ENCODE measurements at places on chromosomes 5 and 9. TPM values are rescaled to one million over a fixed set of nuclear protein-coding genes. Genes with fewer than 3 reads are reported as not detected.
A peak's percentile ranks its signal among the peaks of the same experiment; 100 is the strongest.

GRCh38 chr5:158275511-158275910 is 416.6 kb upstream of the CLINT1 start:
- no peak for ATAC-seq

Gene NFIB
- total RNA-seq: 61.0 TPM

- no peak for ATAC-seq
Observed at GRCh38 chr9:118993965-118994364, 375.3 kb downstream of the BRINP1 start.

- no peak for ATAC-seq
Observed at GRCh38 chr5:58974083-58974482, 391.2 kb downstream of the RAB3C start.

GRCh38 chr9:69122082-69122548 is 52.0 kb upstream of the TJP2 start:
- ATAC-seq: peak; percentile 76

DNA sequence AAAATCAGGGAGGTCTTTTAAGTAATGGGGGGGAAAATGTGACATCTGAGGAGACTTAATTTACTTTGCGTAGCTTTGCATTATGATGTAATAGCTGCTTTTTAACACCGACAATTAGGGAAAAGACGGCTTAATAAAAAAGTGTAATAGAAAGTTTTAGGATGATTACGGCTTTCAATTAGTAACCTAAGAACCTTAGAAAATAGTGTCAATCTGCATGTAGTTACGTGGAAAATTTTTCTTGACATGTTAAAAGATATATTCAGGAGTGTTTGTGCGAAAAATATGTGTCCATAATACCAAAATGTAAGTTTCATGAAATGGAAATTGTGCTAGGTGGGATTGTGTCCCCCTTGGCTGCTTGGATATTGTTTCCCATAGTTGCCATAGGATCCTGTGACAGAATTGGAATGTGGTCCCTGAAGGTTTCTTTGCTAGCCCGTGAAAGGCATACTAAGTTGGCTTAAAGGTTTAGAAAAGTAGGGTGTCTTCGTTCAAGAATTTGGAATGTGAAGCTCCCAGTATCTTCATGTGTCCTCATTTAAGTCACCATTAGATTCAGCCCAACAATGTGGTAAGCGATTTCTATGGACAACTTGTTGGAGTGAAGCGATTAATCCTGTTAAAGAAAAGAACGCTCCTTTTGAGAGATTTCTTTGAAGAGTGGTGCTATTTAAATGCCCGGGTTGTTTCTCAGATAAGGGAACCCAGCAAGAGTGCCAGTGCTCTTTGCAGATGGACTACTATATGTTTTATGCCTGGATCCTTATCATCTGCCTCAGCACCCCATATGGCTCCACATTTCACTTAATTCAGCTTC is 2.0 kb downstream of the RGMB start:
- ATAC-seq: no peak

Gene NUP214
- 32.0 TPM for total RNA-seq

DNA sequence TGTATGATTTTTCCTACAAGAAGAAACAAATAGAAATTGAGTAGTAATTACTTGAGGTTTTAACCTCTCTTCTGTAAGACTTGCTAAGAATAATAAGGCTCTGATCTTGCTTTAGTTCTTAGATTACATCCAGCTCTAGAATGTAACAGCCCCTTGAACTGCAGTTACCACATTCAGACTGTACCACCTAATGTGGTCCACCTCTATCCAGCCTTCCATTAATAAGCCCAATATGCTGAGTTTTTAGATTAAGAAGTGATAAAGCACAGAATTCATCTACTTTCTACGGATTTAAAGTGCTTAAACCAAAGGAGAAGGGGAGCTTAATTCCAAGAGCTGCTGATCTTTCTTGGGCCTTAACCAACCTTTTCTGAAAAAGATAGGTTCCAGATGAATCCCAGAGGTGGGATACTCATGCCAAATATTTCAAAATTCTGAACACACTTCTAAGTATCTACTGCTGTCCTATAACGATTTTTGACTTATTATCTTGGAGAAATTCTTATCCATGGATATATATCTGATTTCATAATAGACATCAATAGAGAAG is 131.5 kb downstream of the ZNF608 start:
- no peak for ATAC-seq

DNA sequence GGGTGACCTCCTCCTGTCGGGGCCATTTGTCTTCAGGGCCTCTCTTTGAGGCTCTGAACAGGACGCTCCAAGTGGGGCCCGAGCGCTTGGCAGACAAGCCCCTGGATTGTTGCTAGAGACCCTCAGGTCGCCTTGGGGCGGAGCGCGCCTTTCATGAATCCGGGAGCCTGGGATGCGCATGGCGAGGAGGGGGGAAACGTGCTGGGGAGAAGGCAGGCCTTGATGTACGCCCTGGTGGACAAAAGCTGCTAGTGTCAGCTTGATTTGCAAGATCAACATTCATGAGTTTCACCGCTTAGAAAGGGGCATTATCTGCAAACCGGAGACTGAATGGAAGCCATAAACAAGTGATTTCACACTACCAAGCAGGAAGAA is 226.3 kb downstream of the SMARCA2 start:
- peak; percentile 42 for ATAC-seq

- no peak for ATAC-seq
Observed at GRCh38 chr5:24235946-24236345, 408.8 kb downstream of the CDH10 start.

GRCh38 chr5:1479581-1480188 is 34.4 kb upstream of the SLC6A3 start:
- ATAC-seq: peak; percentile 62

DNA sequence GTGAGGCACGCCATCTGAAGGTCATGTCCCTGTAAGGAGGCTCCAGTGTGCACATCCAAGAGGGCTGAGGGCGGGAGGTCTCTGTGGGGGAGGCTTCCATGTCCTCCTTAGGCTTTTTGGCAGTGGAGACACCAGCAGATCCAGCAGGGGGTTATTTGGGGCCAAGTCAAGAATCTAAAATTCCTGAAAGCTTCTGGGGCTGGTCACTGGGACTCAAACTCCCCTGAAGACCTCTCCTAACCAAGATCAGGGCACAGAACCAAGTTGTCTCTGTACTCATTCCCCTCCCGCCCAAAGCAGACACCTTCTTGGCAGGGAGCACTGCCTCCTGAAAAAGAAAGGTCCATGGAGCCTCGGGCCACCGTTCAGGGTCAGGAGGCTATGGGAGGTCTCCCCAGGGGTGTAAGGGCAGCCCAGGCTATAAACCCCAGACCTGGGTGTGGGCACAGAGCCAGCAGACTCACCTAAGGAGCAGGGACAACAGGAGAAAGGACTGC is 127.4 kb upstream of the ADRA1B start:
- no peak for ATAC-seq

DNA sequence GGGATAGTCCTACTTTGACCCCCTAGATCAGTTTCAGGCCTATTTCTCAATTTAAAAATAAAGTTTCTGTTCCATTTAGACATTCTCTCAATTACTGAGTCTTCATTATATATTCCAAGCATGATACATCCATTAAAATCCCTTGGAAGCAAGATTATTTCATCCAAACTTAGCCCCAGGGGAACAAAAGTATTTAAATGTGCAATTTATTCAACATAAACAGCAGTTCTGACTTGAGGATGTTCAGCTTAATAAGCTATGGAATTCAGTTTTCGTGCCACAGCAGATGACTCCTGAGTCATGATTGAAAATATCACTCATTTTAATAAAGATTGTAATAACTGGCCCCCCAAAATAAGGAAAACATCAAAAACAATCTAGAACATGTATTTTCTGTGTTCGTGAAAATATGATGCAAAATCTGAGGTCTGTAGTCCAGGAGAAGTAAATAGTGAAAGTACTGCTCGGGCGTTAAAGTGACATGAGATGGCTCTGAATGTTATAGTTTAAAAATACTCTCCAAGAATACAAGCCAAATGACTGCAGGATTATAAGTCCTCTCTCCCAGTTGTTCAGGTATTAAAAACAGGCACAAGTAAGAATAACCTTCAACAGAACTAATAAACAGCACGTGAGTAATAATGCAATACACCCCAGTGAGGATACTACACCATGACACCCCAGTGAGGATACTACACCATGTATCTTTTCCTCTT is 67.1 kb downstream of the RETREG1 start:
- no peak for ATAC-seq

- no peak for ATAC-seq
Observed at GRCh38 chr5:149608936-149609545, 27.7 kb downstream of the ARHGEF37 start.

GRCh38 chr9:89619424-89620138 is 14.8 kb downstream of the GADD45G start:
- no peak for ATAC-seq

- no peak for ATAC-seq
Observed at GRCh38 chr9:18976221-18976708, 56.7 kb downstream of the SAXO1 start.

Gene SUSD3
- total RNA-seq: 4.7 TPM

Gene SOHLH1
- total RNA-seq: not detected

DNA sequence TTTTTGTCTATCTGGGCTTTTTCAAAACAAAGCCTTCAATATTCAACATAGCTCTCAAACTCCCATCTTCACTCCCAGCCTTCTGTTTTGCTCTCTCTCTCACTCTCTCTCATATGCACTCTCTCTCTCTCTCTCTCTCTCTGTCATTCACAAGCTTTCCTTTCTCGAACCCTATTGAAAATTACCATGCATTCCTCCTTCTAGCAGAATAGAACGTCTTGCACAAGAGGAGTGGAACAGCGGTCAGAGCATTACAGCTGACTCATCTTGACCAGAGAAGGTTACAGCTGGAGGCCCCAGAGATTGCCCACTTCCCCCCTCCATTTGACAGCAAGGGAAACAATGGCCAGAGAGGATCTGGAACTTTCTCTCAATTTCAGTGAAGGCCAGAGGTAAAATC is 51.0 kb upstream of the LIFR start:
- ATAC-seq: no peak

Gene S100Z
- total RNA-seq: not detected

Data from gastroesophageal sphincter (tissue), 4 donors.